ENCODE measurements at places on chromosomes 4 and X.

DNA sequence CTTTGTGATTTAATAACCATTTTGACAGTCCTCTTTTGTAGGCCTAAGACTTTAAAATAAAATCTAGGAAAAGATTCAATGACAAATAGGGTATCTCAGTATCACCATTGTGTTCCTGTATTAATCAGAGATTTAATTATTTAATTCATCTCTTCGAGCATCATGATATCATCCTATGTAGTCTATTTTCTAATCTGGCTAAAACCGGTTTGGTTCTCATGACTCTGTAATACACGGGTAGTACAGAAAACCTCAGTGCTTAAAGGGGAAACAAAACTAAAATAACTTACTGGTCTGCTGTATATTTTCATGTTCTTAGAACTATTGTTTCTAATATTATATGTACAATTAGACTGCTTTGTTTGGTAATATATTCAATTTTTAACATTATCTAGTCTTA is 23.7 kb upstream of the FBXW7 start:
- no peak for DNase-seq

- no peak for DNase-seq
Measured at GRCh38 chrX:39896951-39897740, 200.6 kb downstream of the BCOR start.

DNA sequence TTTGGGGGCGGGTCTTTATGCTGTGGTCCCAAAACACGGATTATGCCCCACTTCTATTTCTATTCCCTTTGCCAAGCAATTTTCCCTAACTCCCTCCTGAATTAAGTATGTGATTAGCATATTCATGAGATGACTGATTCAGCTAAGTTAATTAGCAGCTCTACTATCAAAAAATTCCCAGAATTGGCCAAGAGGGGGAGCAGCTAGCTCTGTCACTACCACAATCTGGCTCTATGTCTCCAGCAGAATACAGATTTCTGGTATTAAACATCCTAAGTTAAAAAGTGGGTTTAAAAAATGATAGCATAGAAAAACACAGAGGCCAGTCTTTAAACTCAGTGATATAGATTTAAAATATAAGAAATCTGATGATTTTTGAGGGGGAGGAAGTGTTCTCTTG is 80.3 kb downstream of the GPC4 start:
- DNase-seq, result peak; percentile 0

DNA sequence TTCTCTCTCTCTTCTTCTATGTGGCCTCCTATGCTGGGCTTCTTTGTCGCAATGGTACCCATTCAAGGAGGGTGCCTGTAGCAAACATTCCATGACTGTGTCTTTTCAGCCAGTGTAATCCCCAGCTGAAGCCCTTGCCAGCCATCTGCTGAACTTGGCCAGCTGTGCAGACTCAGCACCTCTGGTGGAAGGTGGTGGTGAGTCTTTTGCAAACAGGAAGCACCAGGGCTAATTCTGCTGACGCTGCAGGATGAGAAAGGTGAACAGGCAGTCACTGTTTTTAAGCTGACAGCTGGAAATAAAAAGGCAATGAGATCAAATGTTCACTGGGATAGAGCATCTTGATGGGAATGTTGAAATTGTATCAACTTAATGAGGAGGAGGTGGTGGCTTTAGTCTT is 298.7 kb upstream of the CLNK start:
- DNase-seq, result no peak

- DNase-seq, result no peak
Measured at GRCh38 chr4:48038666-48039065, 22.1 kb downstream of the NIPAL1 start.

DNA sequence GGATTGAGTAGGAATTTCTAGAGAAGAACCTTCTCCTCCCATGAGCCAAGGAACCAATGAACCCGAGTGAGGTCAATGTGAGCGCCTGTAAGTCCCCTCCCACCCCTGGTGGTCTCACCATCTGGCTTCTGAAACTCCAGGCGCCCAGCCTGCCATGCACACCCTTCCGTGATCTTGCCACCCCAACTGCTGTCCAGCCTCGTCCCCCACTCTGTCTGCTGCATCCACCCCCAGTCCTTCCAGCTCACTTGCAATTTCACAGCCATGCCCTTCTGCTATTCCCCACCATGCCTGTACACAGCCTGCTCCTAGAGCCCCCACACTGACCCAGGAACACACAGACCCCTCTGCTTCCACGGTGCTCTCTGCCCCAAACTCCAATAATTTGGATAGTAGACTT is 323.7 kb downstream of the STK32B start:
- DNase-seq, result no peak

DNA sequence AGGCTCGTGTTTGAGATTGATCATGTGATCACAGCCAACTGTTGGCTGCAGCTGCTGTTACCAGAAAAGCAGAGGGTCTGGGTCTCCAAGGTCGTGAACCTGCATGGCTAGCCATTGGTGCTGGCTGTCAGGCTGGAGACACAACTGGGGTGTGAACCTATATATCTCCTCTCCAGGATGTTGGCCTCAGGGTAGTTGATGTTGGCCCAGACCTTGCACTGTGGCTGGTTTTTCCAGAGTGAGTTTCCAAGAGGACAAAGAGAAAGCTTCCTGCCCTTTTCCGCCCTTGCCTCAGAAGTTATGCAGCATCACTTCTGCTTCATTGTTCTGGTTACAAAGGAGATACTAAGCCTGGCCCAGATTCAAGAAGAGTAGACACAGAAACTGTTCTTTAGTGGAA is 607.8 kb upstream of the HS3ST1 start:
- DNase-seq, result no peak

GRCh38 chr4:25320336-25320735 is 7.8 kb downstream of the ZCCHC4 start:
- DNase-seq, result no peak

- no peak for DNase-seq
Measured at GRCh38 chr4:119046263-119046662, 89.4 kb upstream of the MYOZ2 start.

DNA sequence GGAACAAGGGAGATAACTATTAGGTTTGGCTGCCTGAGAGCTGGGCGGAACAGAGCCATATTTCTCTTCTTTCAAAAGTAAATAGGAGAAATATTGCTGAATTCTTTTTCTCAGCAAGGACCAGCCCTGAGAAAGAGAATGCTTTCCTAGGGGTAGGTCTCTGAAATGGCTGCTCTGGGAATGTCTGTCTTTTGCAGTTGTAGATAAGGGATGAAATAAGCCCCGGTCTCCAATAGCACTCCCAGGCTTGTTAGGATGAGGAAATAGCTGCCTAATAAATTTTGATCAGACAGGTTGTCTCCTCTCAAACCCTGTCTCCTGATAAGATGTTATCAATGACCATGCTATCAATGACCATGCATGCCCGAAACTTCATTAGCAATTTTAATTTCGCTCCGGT is 207.8 kb upstream of the KIT start:
- DNase-seq, result no peak

GRCh38 chr4:144115519-144115918 is 25.0 kb downstream of the GYPA start:
- DNase-seq, result no peak

GRCh38 chr4:77734928-77735327 is 84.2 kb downstream of the CNOT6L start:
- peak; percentile 38 for DNase-seq

GRCh38 chr4:37241647-37242046 is 2.9 kb upstream of the NWD2 start:
- DNase-seq, result no peak

DNA sequence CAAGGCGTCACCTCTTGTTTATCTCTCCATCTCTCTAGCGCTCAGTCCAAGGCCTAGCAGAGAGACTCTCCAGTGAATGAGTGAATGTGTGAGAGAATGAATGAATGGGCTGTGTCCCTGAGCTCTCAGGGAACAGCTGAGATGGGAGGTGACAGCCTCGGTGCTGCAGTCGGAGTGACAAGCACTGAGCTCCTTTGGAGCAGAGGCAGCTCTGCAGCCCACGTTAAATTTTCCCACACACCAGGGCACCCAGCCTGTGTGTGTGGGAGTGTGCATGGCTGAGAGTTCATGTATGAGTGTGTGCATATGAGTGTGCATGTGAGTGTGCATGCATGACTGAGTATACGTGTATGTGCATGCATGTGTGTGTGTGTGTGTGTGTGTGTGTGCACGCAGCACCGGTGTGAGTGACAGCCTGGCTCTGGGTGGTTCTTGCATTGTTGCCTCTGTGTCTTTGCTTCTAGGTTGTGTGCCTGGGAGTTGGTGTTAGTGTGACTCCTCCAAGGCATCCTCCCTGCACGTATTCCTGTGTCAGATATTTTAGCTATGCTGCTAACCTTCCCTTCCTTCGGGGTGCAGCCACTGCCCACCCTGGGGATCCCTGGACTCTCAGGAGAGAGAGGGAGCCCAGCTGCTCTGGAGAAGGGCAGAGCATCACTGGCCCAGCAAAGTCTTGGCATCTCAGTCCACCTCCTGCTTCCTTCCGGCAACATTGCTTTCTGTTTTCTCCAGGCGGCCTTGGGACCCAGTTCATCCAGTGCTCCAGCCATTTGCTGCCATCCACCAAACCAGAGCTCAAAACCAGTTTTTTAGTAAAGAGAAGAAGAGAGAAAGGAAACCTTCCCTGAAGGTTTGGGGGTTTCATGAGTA is 98.6 kb downstream of the PPP2R2C start:
- no peak for DNase-seq

DNA sequence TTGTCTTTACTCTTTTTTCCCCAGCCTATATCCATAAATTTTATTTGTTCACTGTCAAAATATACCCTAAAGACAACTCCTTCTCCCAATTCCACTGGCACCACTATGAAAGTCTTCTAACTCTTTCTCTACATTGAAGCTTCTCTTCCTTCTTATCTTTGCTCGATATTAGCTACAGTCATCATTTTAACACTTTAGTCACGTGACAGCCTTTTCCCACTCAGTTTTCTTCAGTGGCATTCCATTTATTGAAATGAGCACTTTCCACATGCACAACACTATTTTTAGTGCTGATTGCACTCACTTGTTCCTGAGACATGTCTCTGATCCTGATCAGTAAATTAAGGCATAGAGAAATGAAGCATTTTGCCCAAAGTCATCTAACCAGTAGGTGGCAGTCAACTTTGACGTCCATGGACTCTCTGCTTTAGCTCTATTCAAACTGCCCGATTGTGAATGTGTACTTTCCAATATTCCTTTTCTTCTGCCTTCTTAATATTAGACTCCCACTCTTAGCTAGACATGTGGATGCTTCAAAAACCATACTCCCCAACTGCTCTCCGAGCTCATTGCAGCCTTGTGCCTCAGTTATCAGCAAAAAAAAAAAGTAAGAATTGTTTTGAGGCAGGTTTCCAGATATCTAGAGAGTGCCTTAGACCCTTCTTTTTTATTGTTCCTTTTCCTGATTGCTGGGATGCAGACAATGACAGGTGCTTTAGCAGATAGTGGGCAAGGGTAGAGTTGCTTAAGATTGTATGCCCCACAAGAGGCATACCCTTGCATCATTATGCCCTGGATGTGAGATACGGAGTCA is 394.4 kb upstream of the ADGRL3 start:
- DNase-seq, result no peak

DNA sequence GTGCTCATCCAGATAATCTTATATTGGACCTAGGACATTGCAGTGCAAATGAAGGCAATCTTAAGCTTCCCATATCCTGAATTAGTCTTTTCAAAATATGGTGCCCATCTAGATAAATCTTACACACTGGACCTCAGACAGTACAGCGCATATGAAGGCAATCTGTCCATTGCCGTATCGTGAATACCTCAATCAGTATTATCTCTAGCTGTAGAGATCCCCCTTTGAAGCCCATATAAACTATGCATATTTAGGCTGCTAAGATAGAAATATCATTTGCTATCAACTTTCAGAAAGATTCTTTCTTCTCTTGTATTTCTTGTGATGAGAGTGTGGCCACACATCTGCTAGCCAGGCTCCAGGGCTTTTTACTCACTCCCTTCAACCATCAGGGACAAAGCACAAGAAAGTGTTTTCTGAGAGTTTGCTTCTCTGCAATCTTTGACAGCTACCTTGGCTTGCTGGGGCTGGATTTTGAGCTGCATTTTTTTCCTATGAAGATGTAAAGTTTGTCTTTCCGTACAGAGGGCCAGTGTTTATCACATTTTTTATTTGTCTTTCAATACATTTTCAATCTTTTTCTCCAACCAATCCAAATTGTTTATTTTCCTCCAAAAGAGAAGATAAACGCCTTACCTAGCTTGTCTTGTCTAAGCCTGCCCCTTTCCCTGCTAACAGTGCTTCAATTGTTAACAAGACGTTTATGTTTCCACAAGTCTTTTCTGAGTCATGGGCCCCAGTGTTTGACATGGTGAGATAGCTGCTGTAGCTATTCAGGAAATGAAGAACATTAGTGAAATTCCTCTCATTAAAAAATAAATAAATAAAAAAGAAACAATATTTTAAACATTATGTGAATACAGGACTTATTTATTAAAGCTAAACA is 57.6 kb upstream of the FAT1 start:
- no peak for DNase-seq

- DNase-seq, result no peak
Measured at GRCh38 chr4:67393699-67394281, 151.5 kb downstream of the CENPC start.

Data from activated naive CD8-positive, alpha-beta T cell treated with anti-CD3 and anti-CD28 coated beads for 36 hours (primary cell).